ENCODE measurements at places on chromosomes 7 and 10. TPM values are rescaled to one million over a fixed set of nuclear protein-coding genes. Genes with fewer than 3 reads are reported as not detected.

- no peaks in the 10 kb centered on the region for H3K36me3 ChIP-seq
- no peaks in the 10 kb centered on the region for H3K4me1 ChIP-seq
- peaks cover 6% of the 10 kb centered on the region for H3K27me3 ChIP-seq
- DNase-seq: peak; percentile 53
- H3K27ac ChIP-seq: no peak overlapping the region
These were observed 114.9 kb downstream of the IPMK start for GRCh38 chr10:58152673-58153263.

GRCh38 chr10:70293169-70293843 is 9.5 kb upstream of the NPFFR1 start:
- peaks cover 2% of the 10 kb centered on the region for H3K27me3 ChIP-seq
- H3K4me3 ChIP-seq: no peak overlapping the region
- H3K4me1 ChIP-seq: no peaks in the 10 kb centered on the region
- H3K27ac ChIP-seq: no peak overlapping the region

- peaks cover 22% of the 10 kb centered on the region for H3K4me1 ChIP-seq
- peak; percentile 93 for DNase-seq
These were observed 93.5 kb downstream of the WNT2 start for GRCh38 chr7:117229350-117229749.

DNA sequence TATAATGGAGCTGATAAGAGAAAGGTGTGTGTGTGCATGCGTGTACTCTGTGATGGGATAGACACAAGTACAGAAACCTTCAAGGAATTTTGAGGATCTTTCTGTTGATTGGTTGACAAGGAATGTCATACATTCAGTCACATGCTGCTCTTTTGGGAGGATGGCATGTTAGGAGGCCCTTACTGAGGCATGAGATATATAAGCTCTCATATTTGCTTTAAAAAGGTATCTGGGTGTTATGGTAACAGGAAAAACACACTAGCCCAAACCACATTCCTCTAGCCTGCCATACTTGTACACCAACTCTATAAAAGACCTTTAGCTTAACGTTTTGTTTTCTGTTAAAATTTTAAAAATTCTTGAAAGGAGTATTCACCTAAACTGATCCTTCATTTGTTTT is 72.5 kb upstream of the EGFR start:
- H3K27me3 ChIP-seq: no peaks in the 10 kb centered on the region
- no peak for DNase-seq
- H3K4me1 ChIP-seq: peaks cover 2% of the 10 kb centered on the region
- no peak overlapping the region for H3K4me3 ChIP-seq
- no peak overlapping the region for H3K27ac ChIP-seq

DNA sequence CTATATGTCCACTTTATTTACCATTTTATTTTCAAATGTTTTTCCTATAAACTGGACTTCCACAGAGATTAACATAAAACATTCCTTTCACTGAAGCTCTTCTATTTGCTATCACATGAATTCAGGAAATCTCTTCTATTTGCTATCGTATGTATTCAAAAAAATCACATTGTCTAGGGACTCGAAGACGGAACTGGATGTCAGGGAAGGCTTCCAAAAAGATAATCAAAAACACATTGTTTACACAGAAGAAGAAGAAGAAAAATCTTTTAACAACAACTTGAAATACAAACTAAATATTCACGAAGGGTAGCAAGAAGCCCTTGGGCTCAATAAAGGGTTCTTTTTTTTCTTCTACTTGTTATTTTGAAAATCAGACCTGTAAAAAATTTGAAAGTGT is 426.1 kb upstream of the LRRN3 start:
- no peak for DNase-seq
- no peaks in the 10 kb centered on the region for H3K4me1 ChIP-seq
- H3K4me3 ChIP-seq: no peak overlapping the region
- no peaks in the 10 kb centered on the region for H3K36me3 ChIP-seq

DNA sequence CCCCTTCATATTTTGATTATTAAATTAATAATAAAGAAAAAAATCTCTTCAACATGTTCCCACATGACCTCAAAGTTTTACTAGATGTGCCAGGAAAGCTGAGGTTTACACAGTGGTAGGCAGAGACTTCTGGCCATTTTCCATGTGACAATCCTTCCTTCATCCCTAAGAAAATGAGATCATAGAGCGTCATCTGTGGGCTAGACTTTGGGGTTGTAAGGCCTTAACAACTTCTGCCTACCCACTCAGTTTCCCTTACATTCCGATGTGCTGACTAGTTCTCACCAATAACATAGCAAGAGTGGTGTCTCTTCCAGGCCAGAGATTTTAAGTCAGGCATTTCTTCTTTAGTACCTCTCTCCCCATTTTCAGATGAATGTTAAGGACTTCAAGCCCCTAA is 171.1 kb upstream of the PHF14 start:
- no peak overlapping the region for H3K27ac ChIP-seq
- no peaks in the 10 kb centered on the region for H3K27me3 ChIP-seq
- DNase-seq: peak; percentile 13
- H3K4me3 ChIP-seq: no peak overlapping the region
- H3K4me1 ChIP-seq: no peaks in the 10 kb centered on the region
- no peaks in the 10 kb centered on the region for H3K36me3 ChIP-seq

DNA sequence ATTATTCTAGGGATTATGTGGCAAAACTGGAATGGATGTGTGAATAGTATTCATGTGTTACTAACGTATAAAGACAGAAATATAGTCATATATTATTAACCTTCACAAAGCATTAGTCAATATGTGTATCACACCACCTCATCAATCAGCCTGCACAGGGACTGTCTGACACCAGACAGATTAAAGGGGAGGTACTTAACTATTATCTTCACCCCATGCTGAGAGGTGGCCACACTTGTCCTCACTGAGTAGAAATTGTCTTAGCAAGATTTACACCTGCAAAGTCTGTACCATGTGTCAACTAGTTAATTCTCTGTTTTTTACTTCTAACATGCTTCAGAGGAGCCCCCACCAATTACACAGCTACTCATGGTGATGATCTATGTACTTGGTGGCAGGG is 146.3 kb upstream of the LRGUK start:
- no peaks in the 10 kb centered on the region for H3K27me3 ChIP-seq
- no peak for DNase-seq
- H3K27ac ChIP-seq: no peak overlapping the region
- no peaks in the 10 kb centered on the region for H3K4me1 ChIP-seq

DNA sequence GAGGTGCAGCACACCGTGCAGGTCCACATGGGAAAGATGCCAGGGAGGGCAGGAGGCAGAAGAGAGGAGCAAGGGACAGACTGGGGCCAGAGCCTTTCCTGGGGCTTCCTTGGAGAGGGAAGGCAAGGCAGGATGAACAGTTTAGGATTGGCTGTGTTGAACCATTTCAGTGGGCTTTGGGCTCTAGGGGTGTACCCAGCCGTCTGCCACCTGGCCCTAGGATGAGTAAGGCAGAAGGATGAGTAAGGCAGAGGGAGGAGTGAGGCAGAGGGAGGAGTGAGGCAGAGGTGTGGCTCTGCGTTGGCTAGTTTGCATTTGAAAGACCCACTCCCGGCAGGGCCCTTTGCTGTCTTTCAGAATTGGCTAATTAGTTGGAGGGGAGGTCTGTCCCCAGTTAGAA is 31.5 kb upstream of the PRF1 start:
- H3K36me3 ChIP-seq: no peaks in the 10 kb centered on the region
- no peaks in the 10 kb centered on the region for H3K4me1 ChIP-seq
- H3K27me3 ChIP-seq: peaks cover 11% of the 10 kb centered on the region
- no peak overlapping the region for H3K27ac ChIP-seq
- DNase-seq: no peak
- H3K4me3 ChIP-seq: no peak overlapping the region

- H3K4me3 ChIP-seq: no peak overlapping the region
- no peaks in the 10 kb centered on the region for H3K36me3 ChIP-seq
- DNase-seq: no peak
- H3K4me1 ChIP-seq: peaks cover 4% of the 10 kb centered on the region
These were observed 24.1 kb downstream of the GRIFIN start for GRCh38 chr7:2452074-2452507.

DNA sequence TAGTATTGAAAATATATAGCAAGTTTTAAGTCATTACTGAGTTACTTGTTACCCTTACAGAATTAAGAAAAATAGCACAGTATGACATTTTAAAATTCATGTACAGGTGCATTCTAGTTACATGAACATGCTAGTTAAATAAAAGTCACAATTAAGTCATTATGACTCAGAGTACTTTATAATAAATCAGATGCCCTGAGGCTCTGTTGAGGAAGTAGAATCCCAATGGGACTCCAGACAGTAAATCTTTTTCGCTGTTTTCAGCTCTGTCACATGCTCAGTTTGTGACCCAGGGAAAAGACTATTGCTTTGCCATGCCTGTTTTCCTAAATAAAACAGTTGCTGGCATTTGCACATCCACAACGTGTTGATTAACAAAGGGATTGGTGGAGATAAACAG is 21.0 kb downstream of the NUDT13 start:
- H3K4me3 ChIP-seq: no peak overlapping the region
- peaks cover 32% of the 10 kb centered on the region for H3K36me3 ChIP-seq
- H3K27ac ChIP-seq: no peak overlapping the region
- H3K27me3 ChIP-seq: no peaks in the 10 kb centered on the region
- H3K4me1 ChIP-seq: 0 out of 2 replicates have a peak, but pooled peaks cover 1% of the 10 kb centered on the region
- peak; percentile 4 for DNase-seq

GRCh38 chr7:113730309-113730955 is 188.4 kb downstream of the PPP1R3A start:
- peak; percentile 87 for DNase-seq
- no peaks in the 10 kb centered on the region for H3K27me3 ChIP-seq
- peaks cover 2% of the 10 kb centered on the region for H3K4me1 ChIP-seq
- no peaks in the 10 kb centered on the region for H3K36me3 ChIP-seq
- no peak overlapping the region for H3K27ac ChIP-seq

GRCh38 chr10:63318491-63318890 is 147.3 kb downstream of the JMJD1C start:
- H3K36me3 ChIP-seq: peaks cover 2% of the 10 kb centered on the region
- no peak overlapping the region for H3K27ac ChIP-seq
- H3K4me3 ChIP-seq: no peak overlapping the region
- no peaks in the 10 kb centered on the region for H3K27me3 ChIP-seq
- H3K4me1 ChIP-seq: no peaks in the 10 kb centered on the region

DNA sequence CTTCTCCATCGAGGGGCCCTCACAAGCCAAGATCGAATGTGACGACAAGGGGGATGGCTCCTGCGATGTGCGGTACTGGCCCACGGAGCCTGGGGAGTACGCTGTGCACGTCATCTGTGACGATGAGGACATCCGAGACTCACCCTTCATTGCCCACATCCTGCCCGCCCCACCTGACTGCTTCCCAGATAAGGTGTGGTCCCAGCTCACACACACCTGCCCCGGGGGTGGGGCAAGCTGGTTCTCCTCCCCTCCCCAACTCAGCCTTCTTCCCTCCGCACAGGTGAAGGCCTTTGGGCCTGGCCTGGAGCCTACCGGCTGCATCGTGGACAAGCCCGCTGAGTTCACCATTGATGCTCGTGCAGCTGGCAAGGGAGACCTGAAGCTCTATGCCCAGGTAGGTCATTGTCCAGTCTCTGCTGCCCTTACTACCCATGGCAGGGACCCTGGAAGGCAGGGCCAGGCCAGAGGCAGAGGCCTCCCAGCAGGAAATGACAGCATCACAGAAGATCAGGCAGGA is 11.0 kb downstream of the FLNC start:
- H3K4me3 ChIP-seq: no peak overlapping the region
- no peak for DNase-seq
- H3K27ac ChIP-seq: no peak overlapping the region
- H3K36me3 ChIP-seq: peaks cover 97% of the 10 kb centered on the region
- H3K4me1 ChIP-seq: peaks cover 9% of the 10 kb centered on the region

- no peaks in the 10 kb centered on the region for H3K4me1 ChIP-seq
- H3K27me3 ChIP-seq: no peaks in the 10 kb centered on the region
- no peak overlapping the region for H3K4me3 ChIP-seq
- no peak for DNase-seq
- H3K27ac ChIP-seq: no peak overlapping the region
These were observed 4.8 kb upstream of the ADD3 start for GRCh38 chr10:110002801-110003523.

- no peaks in the 10 kb centered on the region for H3K4me1 ChIP-seq
- DNase-seq: no peak
- peaks cover 11% of the 10 kb centered on the region for H3K27me3 ChIP-seq
- no peak overlapping the region for H3K4me3 ChIP-seq
These were observed 44.5 kb upstream of the ZMIZ1 start for GRCh38 chr10:79024296-79024695.

DLX6 gene
- not detected for polyA plus RNA-seq

TBC1D12 gene
- 1.8 TPM for polyA plus RNA-seq

PTTG1IP2 gene
- polyA plus RNA-seq: not detected

ANKRD2 gene
- 0.65 TPM for polyA plus RNA-seq

GRID2IP gene
- polyA plus RNA-seq: not detected

PDSS1 gene
- 10.3 TPM for polyA plus RNA-seq

AASS gene
- 6.1 TPM for polyA plus RNA-seq

ANKRD61 gene
- polyA plus RNA-seq: 0.32 TPM

PVRIG gene
- not detected for polyA plus RNA-seq

MSMB gene
- not detected for polyA plus RNA-seq

PRSS1 gene
- not detected for polyA plus RNA-seq

ZNF277 gene
- polyA plus RNA-seq: 6.0 TPM

FAM237B gene
- not detected for polyA plus RNA-seq

GNAT3 gene
- polyA plus RNA-seq: not detected
